Renal cortical epithelial cell (primary cell): ENCODE measurements at places on chromosomes 7 and 10.

DNA sequence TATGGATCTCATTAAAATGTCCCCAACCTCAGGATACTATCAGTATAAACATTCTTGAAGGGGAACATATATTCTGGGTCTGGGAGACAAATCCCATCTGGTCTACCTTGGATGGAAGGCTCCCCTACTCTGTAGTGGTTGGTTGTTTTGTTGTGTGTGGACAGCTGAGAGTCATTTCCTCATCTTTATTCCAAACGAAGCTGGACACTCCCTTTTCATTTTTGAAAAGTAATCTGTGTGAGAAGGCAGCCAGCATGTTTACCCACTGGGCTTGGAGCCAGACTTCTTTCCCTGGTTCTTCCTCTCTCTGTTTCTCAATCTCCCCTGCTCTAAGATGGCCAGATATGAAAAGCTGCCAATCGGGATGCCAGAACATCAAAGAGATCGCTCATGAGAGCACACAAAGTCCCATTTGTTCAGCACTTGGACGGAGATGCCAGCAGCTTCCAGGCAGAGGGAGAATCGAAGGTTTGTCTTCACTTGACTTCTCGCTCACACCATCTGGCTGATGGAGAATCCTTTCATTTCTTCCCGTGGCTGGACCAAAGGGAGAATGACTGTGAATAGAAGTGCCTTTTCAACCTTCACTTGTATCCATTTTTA, 108.1 kb upstream of the AGR3 start:
- peak; percentile 86 for DNase-seq

- DNase-seq, result peak; percentile 94
Observed at GRCh38 chr7:102061981-102062390, 224.7 kb upstream of the SH2B2 start.

GRCh38 chr10:102951316-102951715, 33.2 kb downstream of the CNNM2 start:
- no peak for DNase-seq

- DNase-seq, result peak; percentile 41
Observed at GRCh38 chr7:460374-461116, 59.1 kb downstream of the PDGFA start.
